Mucosa of descending colon (tissue), 3 donors: ENCODE measurements at places on chromosomes 12 and 14. TPM values are rescaled to one million over a fixed set of nuclear protein-coding genes. Genes with fewer than 3 reads are reported as not detected.

The CAPZA3 gene
- not detected for total RNA-seq

The GRIP1 gene
- total RNA-seq = 12.8 TPM

The GABARAPL1 gene
- total RNA-seq = 93.4 TPM

The PPP1R1A gene
- total RNA-seq = 0.52 TPM

The KRT79 gene
- total RNA-seq = not detected

The IAPP gene
- total RNA-seq = not detected

The PGF gene
- total RNA-seq = 3.1 TPM

The KCNMB4 gene
- 0.52 TPM for total RNA-seq

The BICDL1 gene
- total RNA-seq = 6.8 TPM

The TGM1 gene
- 3.3 TPM for total RNA-seq

The EXD2 gene
- total RNA-seq = 28.6 TPM

The ADCY4 gene
- 20.7 TPM for total RNA-seq

The LRRC43 gene
- total RNA-seq = 0.19 TPM

The TPPP2 gene
- 0.58 TPM for total RNA-seq

The EML1 gene
- total RNA-seq = 8.1 TPM

The DIO2 gene
- 1.3 TPM for total RNA-seq

The KRT77 gene
- total RNA-seq = not detected

The ANKRD33 gene
- total RNA-seq = not detected

The TRHDE gene
- 11.2 TPM for total RNA-seq

The SLC6A12 gene
- not detected for total RNA-seq

The TMEM233 gene
- total RNA-seq = 0.63 TPM

The ARHGEF25 gene
- total RNA-seq = 11.0 TPM

The FOXN3 gene
- 154 TPM for total RNA-seq

The ANG gene
- total RNA-seq = 50.1 TPM

The SLC2A14 gene
- total RNA-seq = 0.81 TPM

The DYNLL1 gene
- total RNA-seq = 309 TPM

The BCL2L14 gene
- total RNA-seq = 74.4 TPM

The ALKBH1 gene
- 11.3 TPM for total RNA-seq

The KERA gene
- not detected for total RNA-seq

The LTBP2 gene
- 3.0 TPM for total RNA-seq

The TAS2R46 gene
- 4.2 TPM for total RNA-seq

The KRT6A gene
- total RNA-seq = not detected

The RNF212B gene
- total RNA-seq = not detected

The IFNG-AS1 gene
- 0.17 TPM for total RNA-seq

The PIK3C2G gene
- 0.43 TPM for total RNA-seq

The FAM222A gene
- 4.4 TPM for total RNA-seq

The MYF5 gene
- not detected for total RNA-seq

The TMCC3 gene
- 97.2 TPM for total RNA-seq

The NEUROD4 gene
- total RNA-seq = not detected

The ARL6IP4 gene
- 128 TPM for total RNA-seq

The TAMALIN gene
- 19.6 TPM for total RNA-seq

The FAM90A1 gene
- total RNA-seq = not detected

The CCDC88C gene
- total RNA-seq = 62.1 TPM

The NELL2 gene
- total RNA-seq = 2.4 TPM

The TNS2 gene
- 51.9 TPM for total RNA-seq
